ENCODE measurements at places on chromosomes 4 and X. TPM values are rescaled to one million over a fixed set of nuclear protein-coding genes. Genes with fewer than 3 reads are reported as not detected.

Gene CXCL13
- total RNA-seq = 0.76 TPM

Gene LRAT
- total RNA-seq = 0.22 TPM

Gene KLB
- total RNA-seq = 0.33 TPM

Gene SHISA3
- total RNA-seq = 2.1 TPM

Gene DMP1
- total RNA-seq = not detected

Gene FAM9B
- not detected for total RNA-seq

Gene OCIAD2
- 27.7 TPM for total RNA-seq

Gene ZFYVE28
- 12.0 TPM for total RNA-seq

Gene SORCS2
- 11.5 TPM for total RNA-seq

Gene PTTG2
- total RNA-seq = not detected

- H3K27ac ChIP-seq = no peak overlapping the region
- DNase-seq = no peak
- no peaks in the 10 kb centered on the region for H3K36me3 ChIP-seq
- no peaks in the 10 kb centered on the region for H3K27me3 ChIP-seq
- no peak overlapping the region for H3K4me3 ChIP-seq
- H3K4me1 ChIP-seq = no peaks in the 10 kb centered on the region
Observed at GRCh38 chrX:148958901-148959300, 458.5 kb downstream of the AFF2 start.

DNA sequence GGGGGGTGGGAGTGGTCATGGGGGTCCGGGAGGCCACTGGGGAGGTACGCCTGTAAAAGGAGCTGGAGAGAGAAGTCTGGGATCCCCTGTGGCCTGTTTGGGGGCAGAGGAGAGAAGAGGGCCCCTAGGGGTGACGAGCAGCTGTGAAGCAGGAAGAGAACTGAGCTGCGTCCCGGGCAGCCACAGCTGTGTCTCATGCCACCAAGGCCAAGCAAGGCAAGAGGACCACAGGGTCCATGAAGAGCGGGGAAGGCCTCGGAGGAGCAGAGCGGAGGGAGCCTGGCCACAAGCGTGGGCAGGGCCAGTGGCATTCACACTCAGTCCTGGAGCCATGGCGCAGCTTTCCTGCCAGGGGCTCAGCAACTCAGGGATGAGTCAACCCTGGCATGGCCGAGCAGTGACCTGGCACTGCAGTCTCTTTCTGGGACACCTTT, 13.6 kb upstream of the NAT8L start:
- peaks cover 22% of the 10 kb centered on the region for H3K4me1 ChIP-seq
- H3K27me3 ChIP-seq = peaks cover 39% of the 10 kb centered on the region
- no peak for DNase-seq
- no peak overlapping the region for H3K4me3 ChIP-seq
- H3K36me3 ChIP-seq = no peaks in the 10 kb centered on the region

DNA sequence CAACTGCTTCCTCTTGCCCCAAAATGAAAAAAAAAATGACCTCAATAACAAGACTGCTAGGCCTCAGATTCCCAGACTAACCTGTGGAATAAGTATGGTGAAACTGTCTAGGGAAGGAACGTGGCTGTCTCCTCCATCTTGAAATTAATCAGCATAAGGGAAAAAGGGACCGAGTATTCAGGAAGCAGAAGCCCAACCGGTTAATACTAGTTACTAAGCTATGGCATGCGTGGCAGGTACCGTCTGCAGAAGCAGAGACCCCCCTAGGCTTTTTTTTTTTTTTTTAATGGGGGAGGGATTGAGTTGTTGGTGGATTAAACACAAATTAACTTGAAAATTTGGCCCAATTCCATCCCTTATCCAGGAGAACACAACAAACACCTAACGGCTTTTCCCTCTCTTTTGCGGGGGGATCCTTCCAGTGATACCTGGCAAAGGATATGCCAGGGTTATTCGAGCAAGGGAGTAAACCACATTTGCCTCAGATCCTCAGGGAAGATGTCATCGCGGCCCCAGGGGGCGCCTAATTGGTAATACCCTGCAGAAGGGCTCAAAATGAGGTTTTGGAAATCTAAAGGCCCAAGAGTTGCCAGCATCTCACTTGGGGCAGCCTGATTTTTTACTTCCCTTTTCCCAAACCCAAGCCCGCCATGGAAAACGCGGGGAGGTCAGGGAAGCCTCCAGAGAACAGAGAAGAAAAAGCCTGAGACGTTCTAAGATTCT, 893 bp downstream of the RLIM start:
- peak overlapping the region; percentile 67 for H3K4me3 ChIP-seq
- H3K27me3 ChIP-seq = no peaks in the 10 kb centered on the region
- H3K27ac ChIP-seq = peak overlapping the region; percentile 99
- H3K4me1 ChIP-seq = peaks cover 4% of the 10 kb centered on the region
- no peaks in the 10 kb centered on the region for H3K36me3 ChIP-seq
- no peak for DNase-seq

- H3K27ac ChIP-seq = no peak overlapping the region
- no peak for DNase-seq
- H3K4me3 ChIP-seq = no peak overlapping the region
- no peaks in the 10 kb centered on the region for H3K27me3 ChIP-seq
- H3K4me1 ChIP-seq = no peaks in the 10 kb centered on the region
- peaks cover 21% of the 10 kb centered on the region for H3K36me3 ChIP-seq
Observed at GRCh38 chr4:48139691-48140090, 5.6 kb upstream of the TXK start.

DNA sequence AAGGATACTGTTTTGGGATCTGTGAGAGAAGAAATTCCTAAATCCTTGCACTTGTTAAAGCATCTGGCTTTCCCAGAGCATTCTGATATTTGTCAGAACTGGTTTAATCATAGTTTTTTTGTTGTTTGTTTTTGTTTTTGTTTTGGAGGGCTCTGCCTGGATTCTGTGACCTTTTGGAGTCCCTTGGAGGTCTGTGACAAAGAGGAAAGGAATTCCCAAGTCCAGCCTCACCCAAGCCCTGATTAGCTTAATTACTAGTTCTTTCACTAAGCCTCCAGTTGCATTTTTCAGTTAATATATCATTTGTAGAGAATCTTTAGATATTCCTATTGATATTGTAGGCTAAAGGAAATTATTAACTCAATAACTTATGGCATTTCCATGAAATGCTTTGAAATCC, 711 bp downstream of the ACE2 start:
- H3K27ac ChIP-seq = no peak overlapping the region
- no peak overlapping the region for H3K4me3 ChIP-seq
- no peaks in the 10 kb centered on the region for H3K4me1 ChIP-seq
- no peaks in the 10 kb centered on the region for H3K27me3 ChIP-seq

GRCh38 chr4:120843849-120844527, 78.5 kb downstream of the PRDM5 start:
- no peaks in the 10 kb centered on the region for H3K27me3 ChIP-seq
- H3K4me1 ChIP-seq = peaks cover 6% of the 10 kb centered on the region
- H3K4me3 ChIP-seq = no peak overlapping the region
- no peaks in the 10 kb centered on the region for H3K36me3 ChIP-seq
- H3K27ac ChIP-seq = no peak overlapping the region
- peak; percentile 52 for DNase-seq

DNA sequence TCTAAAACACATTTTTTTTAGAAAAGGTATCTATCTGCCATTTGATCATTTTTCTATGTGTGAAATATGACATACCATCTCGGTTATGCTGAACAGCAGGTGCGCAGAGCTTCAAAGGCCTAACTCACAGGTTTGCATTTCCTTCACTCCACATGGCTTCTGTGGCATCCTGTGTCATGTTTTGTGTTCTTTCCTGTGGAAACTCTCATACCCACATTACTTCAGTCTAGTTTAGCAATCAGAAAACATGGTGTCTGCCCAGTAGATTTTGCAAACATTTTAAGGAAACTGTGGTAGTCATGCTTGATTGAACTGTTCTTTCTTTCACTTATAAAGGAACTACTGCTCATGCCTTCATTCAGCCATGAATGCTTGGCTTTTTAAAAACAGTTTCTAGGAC, 11.3 kb upstream of the ARAP2 start:
- no peaks in the 10 kb centered on the region for H3K36me3 ChIP-seq
- no peaks in the 10 kb centered on the region for H3K27me3 ChIP-seq
- no peak for DNase-seq

DNA sequence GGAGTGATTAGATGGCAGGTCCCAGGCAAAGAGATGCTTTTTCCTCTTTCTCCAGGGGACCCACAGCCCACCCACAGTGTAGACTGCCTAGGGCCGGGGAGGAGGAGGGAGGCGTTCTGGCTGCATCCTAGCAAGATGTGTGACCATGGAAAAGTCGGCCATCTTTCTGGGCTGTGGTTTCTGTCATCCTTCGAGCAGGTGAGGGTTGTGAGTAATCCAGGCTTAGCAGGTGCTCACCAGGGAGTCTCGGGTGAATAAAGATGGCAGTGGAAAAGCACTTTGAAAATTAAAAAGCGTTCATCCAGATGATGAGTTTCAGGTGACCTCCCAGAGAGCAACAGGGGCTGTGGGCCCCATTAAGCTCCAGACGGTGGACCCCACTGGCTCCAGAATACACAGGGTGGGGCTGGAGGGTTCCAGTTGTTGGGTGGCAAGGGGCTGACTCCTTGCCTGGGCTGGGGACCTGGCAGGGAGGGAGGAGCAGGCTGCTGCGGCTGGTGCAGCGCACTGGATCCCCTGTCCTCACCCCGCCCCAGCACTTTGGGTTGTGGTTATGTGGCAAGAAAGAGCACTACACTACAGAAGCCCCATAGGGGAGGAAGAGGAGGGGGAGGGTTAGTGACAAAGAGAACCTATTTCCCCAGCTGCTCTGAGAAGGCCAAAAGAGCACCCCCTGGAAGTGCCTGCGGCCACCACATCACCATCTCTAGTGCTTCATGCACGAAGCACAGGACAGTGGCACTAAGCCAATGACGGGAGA, 23.7 kb downstream of the ELF4 start:
- peak; percentile 63 for DNase-seq
- H3K4me1 ChIP-seq = peaks cover 27% of the 10 kb centered on the region
- no peaks in the 10 kb centered on the region for H3K36me3 ChIP-seq

GRCh38 chr4:26826721-26827120, 33.9 kb upstream of the STIM2 start:
- no peaks in the 10 kb centered on the region for H3K27me3 ChIP-seq
- peak; percentile 25 for DNase-seq
- no peaks in the 10 kb centered on the region for H3K4me1 ChIP-seq
- no peaks in the 10 kb centered on the region for H3K36me3 ChIP-seq
- no peak overlapping the region for H3K4me3 ChIP-seq
- peak overlapping the region; percentile 28 for H3K27ac ChIP-seq

DNA sequence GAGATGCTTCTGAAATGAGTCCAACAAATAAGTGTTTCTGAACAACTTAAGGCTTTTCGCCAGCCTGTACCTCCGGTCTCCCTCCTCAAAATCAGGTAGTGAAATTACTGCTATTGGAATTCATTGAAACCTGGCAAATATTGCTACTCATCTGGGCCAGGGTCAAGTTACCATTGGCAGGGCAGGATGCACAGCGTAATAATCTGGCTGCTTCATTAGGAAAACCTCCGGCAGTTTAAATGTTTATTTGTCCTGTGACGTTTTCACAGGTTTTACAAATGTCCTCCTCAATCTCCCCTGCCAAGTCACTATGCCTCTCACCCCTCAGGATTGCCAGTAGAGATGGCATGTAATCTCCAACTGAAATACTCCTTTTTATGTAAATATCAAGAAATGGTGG, 92.6 kb upstream of the KDR start:
- DNase-seq = no peak
- H3K4me1 ChIP-seq = peaks cover 6% of the 10 kb centered on the region
- H3K27ac ChIP-seq = no peak overlapping the region
- no peak overlapping the region for H3K4me3 ChIP-seq
- no peaks in the 10 kb centered on the region for H3K36me3 ChIP-seq

DNA sequence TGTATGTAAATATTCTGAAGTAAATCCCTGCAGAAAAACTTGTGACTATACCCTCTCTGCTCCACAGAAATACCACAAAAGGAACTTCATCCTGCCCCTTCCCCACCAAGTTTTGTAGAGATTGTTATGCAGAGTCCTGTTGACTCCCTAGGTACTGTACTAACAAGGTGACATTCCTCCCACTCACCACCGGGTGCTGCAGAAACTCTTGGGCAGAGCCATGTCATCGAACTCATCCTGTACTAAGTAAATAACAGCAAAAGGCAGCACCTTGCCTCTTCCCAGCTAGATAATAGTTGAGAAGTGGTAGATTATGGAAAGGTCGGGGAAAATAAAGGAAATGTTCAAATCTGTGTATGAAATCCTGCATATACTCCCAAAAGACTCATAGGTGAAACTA, 233.3 kb downstream of the STPG2 start:
- H3K27me3 ChIP-seq = no peaks in the 10 kb centered on the region
- no peak for DNase-seq

DNA sequence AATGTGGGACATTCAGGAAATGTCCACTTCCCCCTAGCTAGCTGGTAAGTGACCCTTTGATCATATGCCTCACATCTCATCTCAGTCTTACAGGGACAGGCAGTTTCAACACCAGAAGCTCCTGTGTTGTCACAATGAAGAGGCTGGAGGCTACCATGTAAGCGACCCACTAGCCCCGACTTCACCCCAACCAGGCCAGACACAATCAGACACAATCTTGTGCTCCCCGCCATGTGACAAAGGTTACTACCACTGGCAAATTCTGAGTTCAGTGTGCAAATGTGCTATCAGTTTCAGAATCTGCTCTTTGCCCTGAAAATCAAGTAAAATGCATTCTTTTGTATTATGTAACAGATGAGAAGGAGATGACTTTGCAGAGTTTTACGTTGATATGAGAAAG, 56.9 kb upstream of the STS start:
- H3K4me1 ChIP-seq = no peaks in the 10 kb centered on the region
- H3K27me3 ChIP-seq = no peaks in the 10 kb centered on the region
- no peak overlapping the region for H3K4me3 ChIP-seq
- no peaks in the 10 kb centered on the region for H3K36me3 ChIP-seq

DNA sequence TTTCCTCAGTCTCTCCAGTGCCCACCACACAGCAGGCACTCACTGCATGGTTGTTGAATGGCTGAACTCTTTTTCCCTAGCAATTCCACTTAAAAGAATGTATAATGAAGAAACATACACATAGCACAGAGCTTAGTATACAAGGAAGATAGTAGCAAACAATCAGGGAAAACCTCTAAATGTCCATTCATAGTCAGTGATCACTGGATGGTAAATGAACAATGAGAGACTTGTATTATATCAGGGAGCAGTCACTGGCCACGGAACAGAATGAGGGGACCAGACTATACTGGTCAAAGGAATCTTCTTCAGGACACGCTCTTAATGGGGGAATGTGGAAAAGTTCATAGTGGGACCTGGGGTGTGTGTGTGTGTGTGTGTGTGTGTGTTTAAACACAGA, 43.6 kb upstream of the FAM156A start:
- no peaks in the 10 kb centered on the region for H3K4me1 ChIP-seq
- no peaks in the 10 kb centered on the region for H3K36me3 ChIP-seq
- H3K27ac ChIP-seq = no peak overlapping the region
- no peak overlapping the region for H3K4me3 ChIP-seq

DNA sequence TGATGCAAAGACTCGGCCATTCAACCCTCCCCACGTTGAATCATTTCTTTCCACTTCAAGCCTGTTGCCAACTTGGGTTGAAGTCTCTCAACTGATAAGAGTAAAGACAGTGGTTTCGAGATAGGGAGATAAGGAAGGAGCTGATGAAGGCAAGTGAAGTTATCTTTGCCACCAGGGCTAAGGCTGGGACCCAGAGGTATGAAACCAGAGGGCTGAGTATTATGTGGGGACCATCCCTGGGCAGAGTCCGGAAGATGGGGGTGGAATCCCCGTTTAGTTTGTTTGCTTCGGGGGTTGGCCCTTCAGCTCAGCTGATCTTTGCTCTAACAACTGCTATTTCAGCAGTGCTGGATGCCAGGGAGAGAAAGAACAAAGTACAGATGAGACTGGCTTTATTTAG, 2.3 kb upstream of the XPNPEP2 start:
- no peaks in the 10 kb centered on the region for H3K4me1 ChIP-seq
- H3K27ac ChIP-seq = no peak overlapping the region
- H3K27me3 ChIP-seq = no peaks in the 10 kb centered on the region

GRCh38 chr4:40275065-40275730, 59.9 kb upstream of the CHRNA9 start:
- H3K4me1 ChIP-seq = no peaks in the 10 kb centered on the region
- H3K4me3 ChIP-seq = no peak overlapping the region
- DNase-seq = no peak
- no peaks in the 10 kb centered on the region for H3K27me3 ChIP-seq

Measured in upper lobe of left lung (tissue), 6 donors.